CD4-positive, alpha-beta T cell (primary cell): ENCODE measurements at places on chromosomes 13 and 19.
A peak's percentile ranks its signal among the peaks of the same experiment; 100 is the strongest.

GRCh38 chr13:93794197-93794885, 567.7 kb downstream of the GPC6 start:
- H3K27me3 ChIP-seq, result no peaks in the 10 kb centered on the region
- H3K4me3 ChIP-seq, result no peak overlapping the region
- H3K36me3 ChIP-seq, result no peaks in the 10 kb centered on the region
- no peak for DNase-seq
- H3K4me1 ChIP-seq, result no peaks in the 10 kb centered on the region

DNA sequence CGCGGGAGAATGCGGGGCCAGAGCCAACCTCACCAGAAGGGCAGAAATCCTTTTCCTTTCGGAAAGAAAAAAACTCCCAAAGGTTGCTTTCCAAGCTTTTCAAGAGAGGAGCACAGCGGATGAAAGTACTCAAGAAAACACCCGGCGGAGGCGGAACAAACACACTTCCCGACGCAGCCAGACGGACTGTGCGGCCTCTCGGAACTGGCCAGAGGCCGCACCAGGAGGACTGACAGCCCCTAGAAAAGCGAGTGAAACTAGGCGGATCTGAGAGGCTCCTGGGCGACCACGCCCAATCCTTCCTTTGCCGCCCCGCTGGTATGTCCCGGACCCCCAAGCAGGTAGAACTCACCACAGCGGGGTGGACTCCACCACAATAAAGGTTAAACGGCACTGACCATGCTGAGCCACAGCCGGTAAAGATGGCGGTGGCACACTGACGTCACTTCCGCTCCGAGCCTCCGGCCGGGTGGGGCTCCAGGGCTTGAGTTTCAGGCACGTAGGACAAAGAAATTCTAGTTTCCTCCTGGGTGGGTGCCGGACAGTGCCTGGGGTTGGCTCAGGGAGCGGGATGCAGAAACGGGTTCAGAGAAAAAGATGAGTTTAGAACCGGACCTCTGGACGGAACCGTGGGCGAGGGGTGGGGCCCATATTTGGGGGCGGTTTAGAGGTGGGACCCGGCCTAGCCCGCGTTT, at the start of gene ZNF562:
TSS of gene ZNF562 (minus strand) at position 438 of the 695 bp plus-strand sequence. CDS start 14,356 bp downstream, outside the sequence.
- H3K27ac ChIP-seq, result peak within 1 kb of the TSS; percentile 83
- DNase-seq, result peak; percentile 73
- peaks cover 13% of the 10 kb centered on the region for H3K4me1 ChIP-seq
- peaks cover 4% of the 10 kb centered on the region for H3K36me3 ChIP-seq
- no peaks in the 10 kb centered on the region for H3K27me3 ChIP-seq

DNA sequence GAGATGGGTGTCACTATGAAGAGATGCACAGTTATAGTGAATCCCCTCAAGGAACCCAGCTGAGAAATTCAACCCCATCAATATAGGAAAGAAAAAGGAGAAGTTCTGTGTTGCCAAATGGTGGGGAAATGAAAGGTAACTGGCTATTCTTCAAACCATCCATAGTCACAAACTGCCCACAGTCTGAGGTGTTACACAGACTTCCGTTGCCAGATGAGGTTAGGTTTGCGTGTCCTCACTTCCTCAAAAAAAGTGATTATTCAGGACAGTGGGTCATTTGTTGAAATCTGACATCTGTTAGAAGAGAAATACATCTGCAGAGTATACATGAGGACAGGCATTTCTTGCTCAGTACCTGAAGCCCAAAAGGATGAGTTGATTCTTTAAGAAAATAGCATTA, 9.0 kb downstream of the SIGLEC5 start:
- H3K4me3 ChIP-seq, result no peak overlapping the region
- DNase-seq, result peak; percentile 30
- H3K36me3 ChIP-seq, result no peaks in the 10 kb centered on the region
- no peaks in the 10 kb centered on the region for H3K27me3 ChIP-seq

GRCh38 chr13:74930402-74931165, 551.4 kb downstream of the TBC1D4 start:
- DNase-seq, result no peak
- no peak overlapping the region for H3K4me3 ChIP-seq
- no peaks in the 10 kb centered on the region for H3K36me3 ChIP-seq
- H3K27ac ChIP-seq, result no peak overlapping the region

DNA sequence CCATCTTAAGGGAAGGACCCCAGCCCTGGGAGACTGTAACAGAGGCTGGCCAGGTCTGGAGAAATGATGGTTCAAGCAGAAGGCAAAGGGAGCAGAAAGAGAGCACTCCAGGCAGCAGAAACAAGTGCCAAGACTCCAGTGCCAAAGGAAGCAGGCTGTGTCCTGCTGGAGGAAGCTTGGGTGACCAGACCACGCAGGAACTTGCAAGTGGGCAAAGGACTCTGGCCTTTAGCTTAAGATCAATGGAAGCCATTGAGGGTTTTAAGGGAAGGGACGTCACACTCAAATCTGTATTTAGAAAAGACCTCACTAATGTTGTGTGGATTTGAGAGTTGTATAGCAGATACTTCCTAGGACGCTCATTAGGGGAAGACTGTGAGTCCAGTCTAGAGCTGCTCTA, 95.5 kb downstream of the MIPEP start:
- H3K27me3 ChIP-seq, result no peaks in the 10 kb centered on the region
- H3K4me3 ChIP-seq, result no peak overlapping the region
- no peak overlapping the region for H3K27ac ChIP-seq

GRCh38 chr13:91052876-91053275, 294.6 kb upstream of the MIR17HG start:
- H3K4me1 ChIP-seq, result no peaks in the 10 kb centered on the region
- H3K4me3 ChIP-seq, result no peak overlapping the region
- H3K27me3 ChIP-seq, result no peaks in the 10 kb centered on the region
- no peak for DNase-seq

GRCh38 chr13:98094678-98095266, 48.1 kb upstream of the FARP1 start:
- no peaks in the 10 kb centered on the region for H3K4me1 ChIP-seq
- H3K36me3 ChIP-seq, result no peaks in the 10 kb centered on the region
- DNase-seq, result no peak
- H3K27ac ChIP-seq, result no peak overlapping the region
- H3K4me3 ChIP-seq, result no peak overlapping the region
